ENCODE measurements at places on chromosomes 7 and 10. TPM values are rescaled to one million over a fixed set of nuclear protein-coding genes. Genes with fewer than 3 reads are reported as not detected.

DNA sequence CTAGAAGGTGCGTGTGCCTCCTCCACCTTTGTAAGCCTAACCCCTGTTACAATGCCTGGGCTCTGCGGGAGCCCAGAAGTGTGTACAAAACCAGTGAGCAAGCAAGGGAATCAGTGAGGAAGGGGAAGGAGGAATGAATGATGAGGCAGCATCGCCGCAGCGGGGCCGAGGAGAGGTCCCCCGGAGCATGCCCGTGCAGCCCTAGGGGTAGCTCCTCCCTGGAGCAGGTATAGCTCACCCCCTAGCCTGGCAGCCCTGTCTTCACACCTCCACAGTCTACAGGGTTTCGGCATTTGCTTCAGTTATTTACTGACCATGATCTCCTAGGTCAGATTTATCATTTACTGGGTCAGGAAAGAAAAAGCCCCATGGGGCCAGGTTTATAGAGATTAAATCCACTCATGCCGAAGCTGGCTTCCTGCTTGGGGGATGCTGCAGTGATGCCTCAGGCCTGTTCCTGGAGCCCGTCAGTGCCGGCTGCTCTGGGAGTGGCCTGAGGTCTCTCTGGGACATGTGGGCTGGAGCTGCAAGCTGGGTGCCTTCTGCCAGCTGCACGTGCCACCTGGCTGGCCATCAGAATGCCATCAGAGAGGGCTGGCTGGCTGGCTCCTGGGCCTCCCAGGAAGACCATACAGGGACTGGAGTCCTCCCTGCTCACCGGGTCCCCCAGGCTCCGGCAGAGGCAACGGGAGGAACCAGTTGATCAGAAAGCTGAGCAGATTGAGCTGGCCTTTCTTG lies 138.9 kb downstream of the GRK5 start:
- no peak for DNase-seq

DNA sequence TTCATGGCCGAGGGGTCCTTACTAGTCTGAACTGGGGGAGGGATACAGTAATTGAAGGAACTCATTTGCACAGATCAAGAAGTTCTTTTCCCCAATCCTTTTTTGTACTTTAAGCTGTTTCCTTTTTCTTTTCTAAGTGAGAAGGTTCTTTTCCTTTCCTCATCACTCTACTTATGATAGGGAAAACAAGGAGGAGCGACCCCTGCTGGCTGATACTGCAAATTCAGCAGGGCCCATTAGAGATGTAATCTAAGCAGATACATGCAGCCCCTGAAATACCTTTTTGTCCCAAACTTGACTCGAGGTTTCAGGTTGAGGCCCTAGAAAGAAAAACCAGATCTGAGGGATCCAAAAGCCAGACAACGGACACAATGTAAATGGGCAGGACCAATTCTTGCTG lies 305.5 kb downstream of the DNAJB9 start:
- peak; percentile 68 for DNase-seq

GRCh38 chr10:43255634-43256431 lies 11.0 kb downstream of the RASGEF1A start:
- DNase-seq: peak; percentile 74

DNA sequence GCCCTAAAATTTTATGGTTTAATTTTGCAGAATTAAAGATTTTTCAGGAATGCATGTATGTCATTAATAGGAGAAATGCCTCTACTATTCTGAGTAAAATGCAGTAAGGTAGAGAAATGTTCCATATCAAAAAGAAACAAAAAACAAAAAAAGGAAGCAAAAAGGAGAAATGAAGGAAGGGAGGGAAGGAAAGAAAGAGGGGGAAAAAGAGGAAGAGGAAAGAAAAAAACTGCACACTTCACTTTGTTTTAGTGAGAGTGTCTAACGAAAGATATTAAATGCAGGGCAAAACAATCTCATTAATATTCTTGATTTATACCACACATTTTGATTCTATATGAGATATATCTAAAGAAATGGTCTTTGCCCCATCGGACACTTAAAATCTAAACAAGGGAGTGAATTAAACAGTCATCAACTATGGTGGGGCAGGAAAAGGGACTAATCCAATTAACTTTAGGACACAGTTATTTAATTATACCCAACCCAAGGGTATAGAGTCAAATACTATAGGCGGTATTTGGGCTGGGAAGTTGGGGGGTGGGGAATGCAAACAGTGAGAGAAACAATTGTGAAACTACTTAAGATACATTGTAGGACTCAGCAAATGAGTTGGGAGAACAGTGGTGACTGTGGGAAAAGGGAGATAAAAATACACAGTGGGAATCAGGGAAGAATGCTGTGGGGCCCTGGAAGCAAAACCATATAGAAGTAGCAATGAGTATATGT lies 27.0 kb downstream of the IMMP2L start:
- no peak for DNase-seq

DNA sequence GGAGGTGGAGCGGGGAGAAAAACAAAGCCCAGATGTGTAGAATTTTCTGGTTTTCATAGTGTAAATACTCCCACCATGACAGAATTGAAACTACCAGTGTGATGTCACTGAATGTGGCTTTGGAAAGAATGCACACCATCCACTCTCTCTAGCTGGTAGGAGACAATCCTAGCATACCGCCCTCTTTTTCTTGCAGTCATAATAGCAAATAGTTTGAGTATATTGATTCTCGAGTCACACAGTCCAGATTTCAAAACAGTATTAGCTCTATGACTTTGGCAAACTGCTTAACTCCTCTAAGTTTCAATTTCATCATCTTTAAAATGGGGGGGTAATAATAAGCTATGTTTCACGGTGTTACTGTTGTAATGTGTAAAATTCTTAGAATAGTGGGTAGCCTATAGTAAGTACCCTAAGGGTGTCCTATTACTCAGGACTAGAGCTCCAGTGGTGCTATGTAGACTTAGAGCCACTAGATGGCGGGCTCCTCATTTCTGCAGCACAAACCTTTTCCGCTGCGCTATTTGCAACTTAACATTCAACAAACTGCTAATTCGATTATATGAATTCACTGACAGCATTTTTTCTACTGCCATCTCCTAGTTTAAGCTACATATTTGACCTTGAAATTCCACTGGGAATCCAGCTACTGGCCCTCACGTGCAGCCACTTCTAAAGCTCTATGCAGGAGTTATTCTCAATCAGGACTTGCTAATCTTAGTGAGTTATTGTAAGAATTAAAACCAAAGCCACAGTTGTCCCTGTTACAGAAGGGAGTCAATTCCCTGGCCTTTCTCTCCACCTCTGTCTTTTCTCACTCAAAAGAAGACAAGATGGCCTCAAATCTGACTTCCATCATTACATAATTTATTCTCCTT lies 18.7 kb downstream of the TAS2R40 start:
- peak; percentile 70 for DNase-seq

DNA sequence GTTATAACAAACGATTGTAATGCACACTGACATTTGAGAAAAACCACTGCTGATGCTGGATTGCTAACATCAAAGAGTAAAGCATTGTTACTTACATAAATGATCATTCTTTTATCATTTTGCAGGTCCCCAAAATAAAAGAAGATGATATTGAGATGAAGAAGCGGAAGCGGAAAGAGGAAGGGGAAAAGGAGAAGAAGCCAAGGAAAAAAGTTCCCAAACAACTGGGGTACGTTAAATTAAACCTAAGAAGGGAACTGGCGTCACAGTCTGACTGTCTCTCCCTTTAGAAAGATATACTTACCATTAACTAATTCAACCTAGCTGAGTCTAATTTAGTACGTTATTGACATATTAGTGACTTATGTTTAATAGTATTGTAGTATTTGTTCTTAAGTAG lies 28.1 kb downstream of the UBN2 start:
- DNase-seq: no peak

DNA sequence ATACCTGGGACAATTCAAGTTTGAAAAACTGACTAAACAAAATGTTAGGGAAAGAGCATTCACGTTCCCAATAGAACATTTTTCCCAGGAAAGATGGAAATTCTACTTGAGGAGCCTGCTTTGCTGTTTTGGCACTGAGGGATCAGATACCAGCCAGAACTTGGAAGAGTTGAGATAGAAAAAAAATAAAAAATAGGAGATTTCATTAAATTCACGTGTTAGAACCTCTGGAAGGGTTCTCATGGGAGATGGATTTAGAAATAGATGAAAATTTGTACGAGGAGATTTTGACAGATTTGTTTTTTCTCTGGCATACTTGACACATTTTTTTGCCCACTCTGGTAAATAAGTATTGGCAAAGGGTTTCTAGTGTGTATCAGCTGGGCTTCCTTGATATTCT lies 63.7 kb downstream of the CELF2 start:
- no peak for DNase-seq

Gene FFAR4
- total RNA-seq: 0.07 TPM

DNA sequence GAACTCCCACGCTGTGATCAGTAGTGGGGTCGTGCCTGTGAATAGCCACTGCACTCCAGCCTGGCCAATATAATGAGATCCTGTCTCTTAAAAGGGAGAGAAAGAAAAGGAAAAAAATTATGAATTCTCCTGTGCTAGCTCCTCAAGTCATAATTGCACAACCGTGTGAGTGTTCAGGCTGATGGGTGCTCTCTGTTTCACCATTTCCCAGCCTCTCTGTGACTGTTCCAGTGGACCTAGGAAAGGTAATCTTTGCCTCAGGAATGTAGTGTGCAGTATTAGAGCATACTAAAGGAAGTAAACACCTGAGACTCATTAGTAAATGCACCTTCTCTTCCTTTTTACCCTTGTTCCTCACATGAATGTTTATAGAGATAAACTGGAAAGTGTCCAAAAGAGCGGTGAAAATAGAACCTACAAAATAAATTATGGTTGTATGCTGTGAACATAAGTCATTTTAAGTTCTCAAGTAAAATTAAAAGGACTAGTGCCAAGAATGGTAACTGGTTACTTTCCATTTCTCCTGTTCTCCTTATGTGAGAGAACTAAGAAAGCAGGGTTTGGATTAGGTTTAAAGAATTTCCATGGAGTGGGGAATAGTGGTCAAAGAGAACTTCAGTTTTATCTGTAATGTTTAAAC lies 42.7 kb downstream of the INPP5F start:
- no peak for DNase-seq

Gene CPA2
- total RNA-seq: 0.90 TPM

Gene CDC14C
- total RNA-seq: not detected

- DNase-seq: no peak
These were observed 519.5 kb upstream of the ZWINT start for GRCh38 chr10:56880606-56881005.

GRCh38 chr10:94274142-94274787 lies 88.5 kb downstream of the NOC3L start:
- DNase-seq: no peak

DNA sequence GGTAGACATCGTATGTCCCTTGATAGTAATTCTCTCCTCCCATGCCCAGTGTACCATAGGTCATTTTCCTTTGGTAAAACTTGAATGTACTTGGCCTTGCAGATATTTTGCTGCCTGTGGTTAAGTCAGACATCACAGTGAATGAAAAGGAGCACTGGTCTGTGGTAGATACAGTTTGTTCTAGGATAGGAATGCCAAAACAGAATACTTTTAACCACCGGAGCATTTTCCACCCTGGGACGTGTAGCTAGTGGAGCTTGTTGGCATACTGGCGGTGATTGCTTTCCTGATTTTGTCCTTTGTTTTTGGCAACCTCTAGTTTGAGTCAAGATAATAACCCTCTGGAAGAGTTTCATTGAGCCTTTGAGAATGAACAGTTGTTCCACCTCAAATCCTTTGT lies 92.0 kb upstream of the BMPER start:
- DNase-seq: no peak

Gene NUDT13
- total RNA-seq: 2.0 TPM

Gene PARD3
- total RNA-seq: 51.8 TPM

Gene PRPS1L1
- not detected for total RNA-seq

DNA sequence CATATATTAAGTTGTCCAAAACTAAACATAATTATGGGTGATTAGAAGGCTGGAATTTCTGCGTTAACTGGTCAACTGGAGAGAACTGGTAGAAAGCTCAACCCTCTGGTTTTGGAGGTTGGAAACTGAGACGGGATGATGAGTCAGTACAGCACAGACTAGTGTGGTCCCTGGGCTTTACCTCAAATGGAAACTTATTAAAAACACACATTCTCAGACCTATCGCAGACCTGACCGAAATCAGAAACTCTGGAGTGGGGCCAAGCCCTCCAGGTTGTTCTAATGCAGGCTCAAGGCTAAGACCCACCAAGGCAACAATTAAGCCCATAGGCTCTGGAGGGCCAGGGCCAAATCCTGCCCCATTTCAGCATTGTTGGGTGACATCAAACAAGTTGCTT lies 136.9 kb downstream of the KCNMA1 start:
- no peak for DNase-seq

Gene STAG3
- 5.2 TPM for total RNA-seq

DNA sequence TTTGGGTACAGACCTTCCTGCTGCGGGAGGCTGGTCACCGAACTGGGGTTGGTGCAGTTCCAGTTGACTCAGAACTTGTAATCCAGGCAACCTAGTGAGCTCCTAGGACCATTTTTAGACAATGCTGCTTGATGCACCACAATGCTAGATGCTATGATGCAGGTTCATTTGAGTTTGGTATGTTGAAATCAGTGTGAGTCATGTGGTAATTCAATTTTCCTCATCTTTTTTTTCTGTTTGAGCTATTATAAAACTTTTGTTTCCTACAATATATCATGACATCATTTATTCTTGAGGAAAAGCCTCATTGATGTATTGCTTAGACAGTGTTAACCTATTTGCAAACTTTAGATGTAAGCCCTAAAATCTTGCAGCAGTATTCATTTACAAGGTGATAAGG lies 40.9 kb upstream of the MTPN start:
- DNase-seq: no peak

- no peak for DNase-seq
These were observed 11.3 kb downstream of the ALKBH4 start for GRCh38 chr7:102453319-102453718.

DNA sequence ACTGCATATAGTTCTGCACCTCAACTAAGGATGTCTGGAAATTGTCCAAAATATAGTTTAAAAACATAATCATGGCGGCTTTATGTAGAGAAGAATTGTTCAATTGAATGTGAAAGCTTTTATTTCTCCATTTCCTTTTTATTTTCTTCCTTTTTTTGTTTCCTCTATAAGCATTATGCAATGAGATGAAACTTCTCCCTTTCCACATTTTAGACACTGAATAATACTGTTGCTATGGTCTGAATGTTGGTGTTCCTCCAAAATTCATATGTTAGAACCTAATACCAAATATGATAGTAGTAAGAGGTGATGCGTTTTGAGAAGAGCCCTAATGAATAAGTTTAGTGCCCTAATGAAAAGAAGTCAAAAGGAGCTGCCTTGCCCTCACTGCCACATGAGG lies 175.0 kb downstream of the RNLS start:
- no peak for DNase-seq

DNA sequence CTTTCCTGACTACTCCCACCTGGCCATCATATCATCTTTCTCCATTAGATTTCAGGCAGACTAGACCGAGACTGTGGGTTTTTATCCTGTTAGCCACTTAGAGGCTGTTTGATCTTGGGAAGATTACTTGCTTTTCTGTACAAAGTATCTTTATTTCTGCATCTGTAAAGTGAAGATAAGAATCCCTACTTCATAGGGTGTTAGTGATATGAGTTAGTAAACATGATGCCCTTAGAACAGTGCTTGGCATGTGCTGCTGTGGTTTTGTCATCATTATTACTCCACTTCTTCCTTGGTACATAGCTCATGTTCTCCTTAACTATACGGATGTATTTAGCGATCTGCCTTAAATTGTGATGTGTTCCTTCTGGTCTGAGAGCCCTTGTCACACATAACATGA lies 165.2 kb downstream of the AUTS2 start:
- no peak for DNase-seq

All from WTC11 (cell line).